ENCODE measurements at places on chromosomes 7 and 10.

GRCh38 chr7:4706384-4707216 is 24.5 kb downstream of the FOXK1 start:
- no peak for DNase-seq

- no peak for DNase-seq
Measured at GRCh38 chr10:101997803-101998202, 58.2 kb downstream of the ARMH3 start.

DNA sequence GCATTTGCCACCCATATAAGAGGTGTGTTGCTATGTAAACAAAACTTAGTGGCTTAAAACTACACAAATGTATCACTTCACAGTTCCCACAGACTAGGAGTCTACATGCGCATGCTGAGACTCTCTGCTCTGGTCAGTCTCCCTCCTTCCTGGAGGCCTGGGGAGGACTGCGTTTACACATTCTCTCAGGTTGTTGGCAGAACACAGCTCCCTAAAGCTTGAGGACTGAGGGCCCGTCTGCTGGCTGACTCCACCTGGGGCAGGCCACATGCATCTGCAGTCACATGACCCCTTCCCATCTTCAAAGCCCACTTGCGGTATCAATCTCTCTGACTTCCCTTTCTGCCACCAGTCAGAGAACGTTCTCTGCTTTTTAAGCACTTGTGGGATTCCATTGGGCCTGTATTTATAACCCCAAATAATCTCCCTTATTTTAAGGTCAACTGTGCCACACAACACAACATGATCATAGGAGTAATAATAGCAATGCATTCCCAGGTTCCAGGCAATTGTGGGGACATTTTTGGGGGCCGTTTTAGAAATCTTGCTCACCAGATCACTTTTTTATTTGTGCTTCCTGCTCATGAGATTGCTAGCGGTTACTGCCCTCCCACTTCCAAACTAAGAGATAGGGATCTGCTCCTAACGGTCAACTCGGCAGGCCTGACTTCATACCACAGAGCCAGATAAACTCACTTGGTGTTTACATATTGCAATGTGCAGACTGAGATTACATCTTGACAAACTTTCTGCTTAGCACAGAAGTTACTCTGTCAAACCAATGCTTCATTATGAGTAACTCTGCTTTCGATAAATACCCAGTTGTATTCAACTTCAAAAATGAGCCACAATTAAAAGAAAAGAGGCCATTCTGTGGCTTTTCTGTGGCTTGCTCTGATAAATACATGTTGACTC is 96.3 kb downstream of the ALOX5 start:
- no peak for DNase-seq

DNA sequence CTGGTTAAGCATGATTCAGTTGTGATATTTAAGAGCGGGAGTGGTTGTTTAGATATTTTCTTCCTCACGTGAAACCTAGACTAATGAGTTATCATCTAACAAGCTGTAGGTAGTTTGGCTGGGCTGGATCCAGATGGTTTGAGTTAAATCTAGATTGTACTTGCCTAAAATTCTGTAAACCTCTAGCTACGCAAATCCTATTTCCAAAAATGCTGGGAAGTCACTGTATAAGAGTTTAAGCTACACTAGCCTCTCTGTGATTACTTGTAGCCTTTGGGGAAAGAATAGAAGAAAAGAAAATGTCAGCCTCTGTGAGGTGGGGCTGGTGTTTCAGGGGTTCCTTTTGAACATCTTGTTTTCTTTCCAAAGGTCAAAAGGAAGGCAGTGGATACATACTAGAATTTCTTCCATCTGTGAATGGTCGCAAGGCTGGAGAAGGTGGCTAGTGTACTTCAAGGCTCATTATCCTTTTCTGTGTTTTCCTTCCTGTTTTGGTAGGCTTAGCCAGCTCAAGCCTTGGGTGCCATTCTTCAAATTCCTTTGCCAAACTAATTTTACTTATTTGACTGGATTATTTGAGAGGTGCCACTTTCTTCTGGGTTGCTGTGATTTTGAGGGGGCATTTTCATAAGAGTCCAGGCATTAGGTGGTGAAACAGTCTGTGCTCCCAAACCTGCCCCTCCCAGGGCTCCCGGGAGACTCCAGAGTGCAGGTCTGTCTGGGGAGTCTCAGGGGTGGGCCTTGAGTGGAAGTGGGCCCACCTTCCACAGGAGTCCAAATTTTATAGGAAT is 5.2 kb upstream of the EN2 start:
- DNase-seq, result no peak

DNA sequence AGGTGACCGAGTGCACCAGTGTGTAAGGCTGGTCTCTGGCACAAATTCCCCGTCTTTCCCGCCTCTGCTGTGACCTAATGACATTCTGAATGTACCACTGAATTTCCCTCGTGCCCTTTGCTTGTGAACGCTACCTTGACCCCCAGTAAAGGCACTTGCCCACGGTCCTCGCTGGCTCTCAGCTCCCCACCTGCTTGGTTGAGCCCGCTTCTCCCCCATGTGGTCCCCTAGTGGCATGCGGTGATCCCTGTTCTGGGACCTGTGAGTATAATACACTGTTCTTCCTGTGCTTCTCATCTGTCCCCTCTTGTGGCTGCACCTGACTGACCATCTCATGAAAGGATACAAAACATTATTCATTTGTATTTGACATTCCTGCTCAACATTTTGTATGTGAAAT is 495.7 kb downstream of the INHBA start:
- DNase-seq, result no peak

Data from NCI-H146 (cell line).